Natural killer cell (primary cell): ENCODE measurements at places on chromosomes 7 and 10. TPM values are rescaled to one million over a fixed set of nuclear protein-coding genes. Genes with fewer than 3 reads are reported as not detected.

The LLCFC1 gene
- total RNA-seq = not detected

GRCh38 chr7:133587903-133588302 lies 335.0 kb downstream of the EXOC4 start:
- DNase-seq = no peak

DNA sequence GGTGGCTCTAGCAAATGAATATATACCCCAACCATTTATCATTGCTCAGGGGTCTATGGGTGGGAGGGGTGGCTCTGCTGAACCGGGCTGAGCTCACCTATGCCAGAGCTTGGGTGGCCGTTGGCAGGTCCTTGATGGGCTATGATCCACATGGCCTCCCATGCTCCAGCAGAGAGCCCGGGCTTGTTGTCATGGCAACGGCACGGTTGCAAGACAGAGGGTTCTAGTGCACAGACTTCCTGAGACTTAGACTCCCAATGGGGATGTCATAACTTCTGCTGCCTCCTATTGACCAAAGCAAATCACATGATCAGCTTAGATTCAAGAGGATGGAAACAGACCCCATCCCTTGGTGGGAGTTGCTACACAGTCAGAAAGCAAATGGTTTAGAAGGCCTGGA lies 36.4 kb upstream of the CARD11 start:
- DNase-seq = no peak

The AGR2 gene
- total RNA-seq = not detected

DNA sequence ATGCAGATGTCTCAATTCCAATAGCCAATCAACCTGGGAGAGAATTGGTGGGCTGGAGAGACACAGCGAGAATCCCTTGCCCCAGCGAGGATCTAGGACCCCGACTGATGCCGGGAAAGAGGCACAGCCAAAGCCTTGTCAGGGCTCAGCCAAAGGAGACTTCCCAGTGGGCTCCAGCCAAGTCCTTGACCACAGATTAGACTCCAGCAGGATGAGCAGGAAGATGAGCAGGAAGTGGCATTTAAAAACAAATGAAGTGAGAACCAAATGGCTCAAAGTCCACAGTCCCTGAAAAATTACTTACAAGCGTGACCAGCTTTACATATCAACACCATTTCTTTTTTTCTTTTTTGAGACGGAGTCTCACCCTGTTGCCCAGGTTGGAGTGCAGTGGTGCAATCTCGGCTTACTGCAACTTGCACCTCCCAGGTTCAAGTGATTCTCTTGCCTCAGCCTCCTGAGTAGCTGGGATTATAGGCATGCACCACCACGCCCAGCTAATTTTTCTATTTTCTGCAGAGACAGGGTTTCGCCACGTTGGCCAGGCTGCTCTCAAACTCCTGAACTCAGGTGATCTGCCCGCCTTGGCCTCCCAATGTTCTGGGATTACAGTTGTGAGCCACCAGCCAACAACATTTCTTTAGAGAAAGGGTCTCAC lies 40.2 kb downstream of the CTBP2 start:
- DNase-seq = no peak

- DNase-seq = no peak
Observed at GRCh38 chr10:62182595-62182994, 86.0 kb downstream of the RTKN2 start.

The ZNF117 gene
- 6.6 TPM for total RNA-seq

DNA sequence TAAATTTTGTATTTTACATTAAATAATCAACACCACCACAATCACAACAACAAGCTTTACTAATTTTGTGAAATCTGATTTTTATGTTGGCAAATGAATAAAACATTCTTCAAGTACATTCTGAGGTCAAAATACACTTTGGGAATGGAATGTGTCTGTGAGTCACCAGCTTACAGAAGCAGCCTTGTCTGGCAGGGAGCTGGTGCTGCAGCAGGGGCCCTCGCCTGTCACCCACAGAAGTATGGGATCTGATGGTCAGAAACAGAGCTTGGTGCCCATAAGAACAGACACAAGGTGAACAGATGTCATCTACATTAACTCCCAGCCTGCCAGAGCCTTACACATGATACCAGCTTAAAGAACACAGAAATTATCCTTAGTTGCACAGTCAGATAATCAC lies 496.9 kb downstream of the CCSER2 start:
- no peak for DNase-seq

- DNase-seq = no peak
Observed at GRCh38 chr10:78892338-78893176, 176.2 kb upstream of the ZMIZ1 start.

DNA sequence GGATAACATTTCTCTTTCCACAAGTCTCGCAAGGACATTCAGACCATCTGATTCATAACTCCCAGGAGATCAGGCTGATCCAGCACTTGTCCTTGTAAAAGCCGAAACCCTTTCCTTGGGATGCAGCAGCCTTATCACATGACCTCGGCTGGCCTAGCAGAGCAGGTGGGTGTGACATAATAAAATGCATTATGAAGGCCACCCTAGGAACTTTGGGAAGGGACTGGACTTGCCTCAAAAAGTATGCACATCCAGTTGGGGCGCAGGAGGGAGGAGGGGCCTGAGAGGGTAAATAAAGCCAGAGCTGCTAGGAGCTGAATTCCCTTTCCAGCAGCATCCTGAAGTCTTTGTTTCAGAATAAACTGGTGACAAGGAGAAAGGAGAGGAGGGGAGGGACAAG lies 260.8 kb downstream of the SNX13 start:
- no peak for DNase-seq

The SLC13A1 gene
- not detected for total RNA-seq

DNA sequence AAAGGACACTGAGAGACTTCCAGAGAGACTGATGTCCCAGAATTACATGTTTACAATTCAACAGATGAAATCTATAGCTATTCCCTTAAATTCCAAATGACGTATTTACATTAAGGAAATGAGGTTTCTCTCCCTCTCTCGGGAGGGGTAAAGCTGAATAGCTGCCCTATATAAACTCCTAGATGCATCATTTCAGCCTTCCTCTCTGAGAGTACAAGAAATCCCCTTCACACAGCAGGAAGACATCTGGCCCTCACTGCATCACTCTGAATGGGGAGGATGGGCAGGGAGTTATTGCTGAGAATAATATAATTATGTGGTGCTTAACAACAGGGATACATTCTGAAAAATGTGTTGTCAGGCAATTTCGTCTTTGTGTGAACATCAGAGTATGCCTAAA lies 11.0 kb downstream of the POT1 start:
- no peak for DNase-seq

The RET gene
- total RNA-seq = not detected

The NUTM2B gene
- 1.3 TPM for total RNA-seq
